ENCODE measurements at places on chromosomes 7 and 10.
A peak's percentile ranks its signal among the peaks of the same experiment; 100 is the strongest.

GRCh38 chr7:111172564-111173257 is 81.8 kb downstream of the LRRN3 start:
- DNase-seq, result no peak

DNA sequence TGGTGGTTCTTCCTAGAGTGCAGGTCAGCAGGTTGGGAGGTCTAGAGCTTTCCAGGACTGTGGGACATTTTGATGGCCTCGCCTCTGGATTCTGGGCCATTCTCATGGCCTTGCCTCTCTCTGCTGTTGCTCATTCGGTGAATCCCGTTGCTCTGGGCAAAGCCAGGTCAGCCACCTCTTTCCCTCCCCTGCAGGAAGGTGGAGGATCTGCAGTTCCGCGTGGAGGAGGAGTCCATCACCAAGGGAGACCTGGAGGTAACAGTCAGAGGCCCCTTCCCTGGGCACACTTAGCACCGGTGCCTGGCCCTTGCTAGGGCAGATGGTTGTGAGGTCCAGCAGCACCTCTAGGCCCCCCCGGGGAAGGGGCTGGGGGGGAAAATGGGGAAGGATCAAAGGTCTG is 74.9 kb downstream of the CLIP2 start:
- no peak for DNase-seq

DNA sequence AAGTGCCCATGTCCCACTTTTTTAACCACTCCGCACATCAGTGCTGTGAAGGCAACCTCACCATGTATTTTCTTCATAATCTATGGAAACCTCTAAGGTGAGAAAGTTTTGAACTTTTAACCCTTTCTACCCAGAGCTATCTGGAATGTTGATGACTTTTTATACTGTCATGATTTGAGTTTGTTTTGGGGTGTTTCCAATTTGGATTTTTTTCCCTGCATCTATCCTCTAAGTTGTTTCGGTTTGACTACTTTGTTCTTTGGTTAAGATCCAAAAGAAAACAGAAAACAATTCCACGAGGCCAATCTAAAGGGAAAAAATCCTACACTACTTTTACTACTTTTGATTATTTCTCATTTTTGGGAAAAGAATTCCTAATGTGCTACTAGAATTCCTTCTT is 279.7 kb downstream of the USP6NL start:
- DNase-seq, result no peak

DNA sequence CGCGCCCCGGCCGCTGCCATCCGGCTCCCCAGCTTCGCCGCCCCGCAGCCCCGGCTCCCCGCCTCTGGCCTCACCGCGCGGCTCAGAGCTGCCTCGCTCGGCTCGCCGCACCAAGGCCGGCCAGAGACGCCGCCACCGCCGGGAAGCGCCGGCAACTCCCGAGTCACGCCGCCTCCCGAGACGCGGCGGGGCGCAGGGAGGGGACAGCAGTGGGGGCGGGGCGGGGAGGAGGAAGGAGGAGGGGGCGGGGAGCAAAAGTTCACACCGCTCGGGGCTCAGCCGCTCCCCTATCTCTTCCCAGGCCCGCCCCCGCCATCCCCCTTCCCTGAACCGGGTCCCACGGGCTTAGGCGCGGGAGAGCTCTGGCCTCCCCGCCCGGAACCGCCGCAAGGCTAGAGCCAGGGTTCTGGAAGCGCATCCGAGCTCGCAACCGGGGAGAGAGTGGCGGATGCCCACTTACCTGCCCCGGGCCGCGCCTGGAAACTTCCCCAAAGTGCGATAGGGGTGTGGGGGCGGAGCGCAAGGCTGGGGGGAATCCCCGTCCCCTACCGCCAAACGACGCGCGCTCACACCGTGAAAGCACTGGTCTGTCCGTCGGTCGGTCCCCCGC is 1.0 kb downstream of the CHST15 start:
- no peak for DNase-seq

GRCh38 chr7:43479042-43479441 is 103.9 kb upstream of the STK17A start:
- DNase-seq, result no peak

DNA sequence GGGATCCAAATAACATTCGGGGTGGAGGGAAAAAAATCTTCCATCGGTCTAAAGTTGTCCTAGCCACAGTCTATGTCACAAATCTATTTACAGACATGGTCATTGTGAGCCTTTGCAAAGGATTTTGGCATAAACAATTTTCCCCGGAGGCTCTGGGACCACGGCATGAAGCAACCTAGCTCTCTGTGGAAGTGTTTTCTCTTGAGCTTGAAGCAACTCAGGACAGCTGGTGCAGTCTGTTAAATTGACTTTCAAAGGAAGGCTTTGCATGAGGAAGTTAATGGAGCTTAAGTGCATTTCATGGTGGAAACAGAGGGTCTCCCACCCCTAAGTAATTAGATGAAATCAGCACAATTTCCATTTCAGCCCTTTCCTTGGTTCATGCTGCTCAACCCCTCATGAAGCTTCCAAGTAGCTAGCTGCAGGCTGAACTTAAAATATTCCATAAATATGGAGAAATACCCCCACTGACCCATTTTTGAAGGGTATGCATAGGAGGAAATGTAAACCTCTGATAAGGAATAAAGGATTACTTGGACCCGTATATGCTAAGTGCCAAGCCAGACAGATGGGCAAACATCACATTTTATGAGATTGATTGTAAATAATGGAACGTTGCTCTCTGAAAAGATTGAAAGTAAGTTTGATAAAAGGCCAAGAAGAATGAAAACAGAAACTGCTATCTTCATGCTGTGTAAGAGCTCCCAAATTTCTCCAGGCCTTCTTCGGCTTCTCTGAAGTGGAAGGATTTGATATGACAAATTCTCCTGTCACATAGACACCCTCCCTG is 39.9 kb downstream of the CCDC3 start:
- no peak for DNase-seq

DNA sequence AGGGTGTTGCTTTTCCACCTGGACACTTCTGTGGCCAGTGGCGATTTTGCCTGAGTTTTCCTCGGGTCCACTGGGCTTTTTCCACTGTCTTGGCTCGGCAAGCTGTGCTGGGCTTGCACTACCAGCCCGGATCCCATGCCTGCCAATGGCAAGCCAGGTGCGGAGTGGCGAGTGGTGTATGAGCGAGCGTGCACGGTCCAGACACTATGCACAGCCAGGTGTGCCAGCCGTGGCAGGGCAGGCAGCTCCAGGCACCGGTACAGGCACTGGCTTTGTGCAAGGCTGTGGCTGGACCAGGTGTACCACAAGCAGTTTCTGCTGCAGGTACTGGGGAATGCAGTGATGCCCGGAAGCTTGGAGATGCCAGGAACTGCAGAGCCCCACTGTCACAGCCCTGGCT is 22.1 kb downstream of the INPP5F start:
- DNase-seq, result no peak

- no peak for DNase-seq
Measured at GRCh38 chr7:107751113-107751512, 7.2 kb downstream of the CBLL1 start.

DNA sequence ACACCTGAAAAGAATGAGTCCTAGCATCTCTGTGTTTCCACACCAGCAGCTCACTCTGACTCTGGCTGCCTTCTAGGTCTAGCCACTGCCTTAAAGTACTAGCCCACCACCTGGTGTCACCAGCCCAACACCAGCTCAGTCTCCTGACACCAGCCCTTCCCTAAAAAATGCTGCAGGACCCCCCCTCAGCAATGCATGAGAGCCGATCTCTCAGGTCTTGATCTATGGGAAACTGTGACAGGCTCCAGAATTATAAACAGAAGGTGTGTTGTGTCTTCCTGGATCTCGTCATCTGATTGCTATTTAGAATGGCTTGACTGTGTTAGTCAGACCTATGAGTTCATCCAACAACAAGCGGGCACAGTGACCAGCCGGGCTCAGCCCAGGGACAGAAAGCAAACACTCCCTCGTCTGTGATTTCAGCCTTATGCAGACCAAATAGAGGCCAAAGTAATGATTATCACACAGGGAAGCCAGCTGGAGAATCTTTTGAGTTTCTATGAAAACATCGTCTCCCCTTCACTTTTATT is 66.6 kb downstream of the CUBN start:
- peak; percentile 89 for DNase-seq

GRCh38 chr10:48579251-48579960 is 25.5 kb downstream of the ARHGAP22 start:
- peak; percentile 51 for DNase-seq

DNA sequence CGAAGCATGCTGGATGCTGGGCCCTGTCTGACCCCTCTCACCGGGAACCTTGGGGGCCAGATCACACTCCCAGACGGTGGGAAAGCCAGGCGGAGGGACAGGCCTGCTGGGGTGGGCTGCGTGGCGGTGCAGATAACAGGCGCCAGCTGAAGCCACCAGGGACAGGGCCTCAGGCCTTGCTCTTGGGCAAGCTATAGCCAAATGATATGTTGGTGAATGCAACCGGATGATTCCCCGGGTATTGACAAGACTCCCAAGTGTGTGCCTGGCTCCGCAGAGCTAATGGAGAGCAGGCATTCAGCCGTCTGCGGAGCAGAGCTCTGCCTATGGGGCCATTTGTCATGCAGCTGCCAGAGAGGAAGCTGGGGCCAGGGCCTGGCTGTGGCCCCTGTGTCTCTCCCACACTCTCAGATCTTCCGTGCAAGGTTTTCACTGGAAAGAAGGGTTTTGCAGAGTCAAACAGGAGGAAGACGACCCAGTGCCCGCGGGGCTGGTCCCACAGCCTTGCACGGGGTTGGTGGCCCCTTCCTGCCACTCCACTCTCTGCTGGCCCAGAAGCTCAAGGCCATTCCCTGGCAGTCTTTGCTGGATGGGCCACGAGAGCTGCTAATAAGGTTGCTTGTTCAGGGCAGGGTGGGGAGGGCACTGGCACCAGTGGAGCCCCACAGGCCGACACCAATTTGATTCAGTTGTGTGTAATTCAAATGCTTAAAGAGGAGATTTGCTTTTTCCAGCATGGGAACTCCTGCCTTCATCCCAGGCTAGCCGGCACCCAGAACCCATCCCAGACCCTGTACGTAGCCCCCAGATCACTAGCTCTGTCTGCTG is 91.8 kb downstream of the PRKAG2 start:
- DNase-seq, result no peak

- DNase-seq, result peak; percentile 26
Measured at GRCh38 chr10:131979821-131980270, 1.9 kb downstream of the BNIP3 start.

DNA sequence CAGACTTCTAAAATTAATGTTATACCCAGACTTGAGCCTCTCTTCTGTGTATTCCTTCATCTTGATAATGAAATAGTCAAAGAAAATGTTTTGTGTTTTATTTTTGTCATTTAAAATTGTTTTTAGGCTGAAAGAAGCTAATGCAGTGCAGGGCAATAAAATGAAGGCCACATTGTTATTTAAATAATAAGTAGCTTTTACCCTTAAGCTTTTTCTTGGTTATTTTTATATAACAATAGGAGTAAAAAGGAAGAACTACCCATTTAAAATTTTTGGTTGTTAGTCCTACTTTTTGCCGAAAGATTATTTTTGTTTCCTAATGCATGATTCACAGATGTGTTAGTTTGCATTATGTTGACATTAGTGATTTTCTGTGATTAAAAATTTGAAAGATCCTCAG is 181.0 kb upstream of the MEOX2 start:
- DNase-seq, result no peak

DNA sequence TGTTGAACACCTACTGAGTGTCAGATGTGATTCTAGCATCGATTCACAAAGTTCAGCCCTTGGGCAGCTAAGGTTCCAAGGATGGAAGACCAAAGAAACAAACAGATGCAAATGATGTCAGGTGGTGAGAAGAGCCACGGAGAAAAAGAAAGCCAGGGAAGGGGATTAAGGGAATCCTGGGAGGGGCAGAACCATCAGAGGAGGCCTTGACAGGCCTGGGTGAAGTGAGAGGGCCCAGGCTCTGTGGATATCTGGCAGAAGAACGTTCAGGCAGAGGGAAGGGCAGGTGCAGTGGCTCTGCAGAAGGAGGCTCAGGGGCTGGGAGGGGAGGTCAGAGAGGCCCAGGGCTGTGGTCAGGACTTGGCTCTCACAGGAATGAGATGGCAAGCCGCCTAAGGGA is 90.4 kb downstream of the C10orf105 start:
- DNase-seq, result no peak

GRCh38 chr10:112227331-112227987 is 43.9 kb upstream of the GPAM start:
- DNase-seq, result peak; percentile 98

DNA sequence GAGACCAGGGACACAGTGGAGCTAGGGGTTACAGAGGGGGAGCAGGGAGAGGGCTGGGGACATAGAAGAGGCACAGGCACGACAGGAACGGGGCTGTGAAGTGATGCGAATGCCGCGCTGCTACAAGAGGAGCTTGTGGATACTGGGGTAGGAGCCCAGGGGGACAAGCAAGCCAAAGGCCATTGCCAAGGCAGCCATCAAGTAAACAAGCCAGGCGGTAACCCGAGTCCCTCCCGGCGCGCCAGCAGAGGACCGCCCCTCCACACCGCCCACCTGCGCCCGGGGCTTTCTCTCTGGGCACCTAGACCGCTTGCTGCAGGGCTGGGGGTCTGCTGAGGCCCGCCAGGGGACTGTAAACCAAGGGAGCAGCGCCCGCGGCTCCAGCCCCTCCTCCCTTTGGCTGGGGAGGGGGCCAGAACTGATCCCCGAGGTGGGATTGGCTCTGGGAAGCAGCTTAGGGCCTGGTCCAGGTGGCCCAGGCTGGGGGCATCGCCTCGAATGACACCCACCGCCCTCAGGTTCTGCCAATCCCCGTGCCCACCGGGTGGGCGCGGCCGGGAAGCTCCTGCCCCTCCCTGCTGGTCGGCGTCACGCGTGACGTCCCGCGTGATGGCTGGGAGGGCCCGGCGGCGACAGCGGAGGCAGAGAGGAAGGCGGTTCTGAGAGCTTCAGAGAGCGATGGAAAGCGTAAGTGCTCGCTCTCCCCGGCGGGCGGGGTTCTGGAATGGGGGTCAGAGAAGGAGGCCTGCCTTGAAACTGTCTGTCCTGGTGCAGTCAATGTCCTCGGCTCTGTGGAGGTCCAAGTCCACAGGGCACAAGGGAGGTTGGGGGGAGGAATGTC is 982 bp downstream of the SFXN3 start:
- DNase-seq, result peak; percentile 71

DNA sequence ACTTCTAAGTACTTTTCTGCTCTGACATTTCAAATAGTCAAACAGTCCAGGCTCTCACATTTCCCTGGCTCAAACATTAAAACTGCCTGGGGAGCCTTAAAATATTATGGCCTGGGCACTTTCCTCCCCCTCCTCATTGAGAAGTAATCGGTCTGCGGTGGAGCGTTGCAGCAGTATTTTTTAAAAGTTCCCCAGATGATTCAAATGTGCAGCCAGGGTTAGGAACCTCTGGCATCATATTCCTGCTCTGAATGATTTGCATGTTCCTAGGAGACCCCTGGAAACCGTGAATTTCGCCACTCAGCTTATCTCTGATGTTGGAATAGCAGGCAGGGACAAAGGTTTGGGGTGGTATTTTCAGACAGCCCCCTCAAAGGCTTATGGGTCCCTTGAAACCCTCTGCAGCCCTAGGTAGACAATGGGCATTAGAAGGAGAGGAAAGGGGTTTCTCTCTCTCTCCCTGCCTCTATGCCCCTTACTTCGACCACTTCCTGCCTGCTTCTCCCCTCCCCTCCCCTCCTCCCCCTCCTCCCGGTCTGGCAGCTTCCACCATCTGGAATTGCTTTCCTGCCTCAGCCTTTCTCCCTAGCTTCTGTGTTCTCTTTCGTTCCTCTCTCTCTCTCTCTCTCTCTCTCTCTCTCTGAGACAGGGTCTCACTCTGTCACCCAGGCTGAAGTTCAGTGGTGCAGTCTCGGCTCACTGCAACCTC is 622.2 kb downstream of the GALNT17 start:
- no peak for DNase-seq

- no peak for DNase-seq
Measured at GRCh38 chr10:121509796-121510195, 88.4 kb downstream of the FGFR2 start.

Data from AG10803 (cell line).